NCI-H146 (cell line): ENCODE measurements at places on chromosomes 6 and 20.

- no peak for DNase-seq
Observed at GRCh38 chr20:49901588-49901987, 13.7 kb downstream of the SPATA2 start.

GRCh38 chr20:58001381-58001780, 227.1 kb downstream of the ANKRD60 start:
- no peak for DNase-seq

DNA sequence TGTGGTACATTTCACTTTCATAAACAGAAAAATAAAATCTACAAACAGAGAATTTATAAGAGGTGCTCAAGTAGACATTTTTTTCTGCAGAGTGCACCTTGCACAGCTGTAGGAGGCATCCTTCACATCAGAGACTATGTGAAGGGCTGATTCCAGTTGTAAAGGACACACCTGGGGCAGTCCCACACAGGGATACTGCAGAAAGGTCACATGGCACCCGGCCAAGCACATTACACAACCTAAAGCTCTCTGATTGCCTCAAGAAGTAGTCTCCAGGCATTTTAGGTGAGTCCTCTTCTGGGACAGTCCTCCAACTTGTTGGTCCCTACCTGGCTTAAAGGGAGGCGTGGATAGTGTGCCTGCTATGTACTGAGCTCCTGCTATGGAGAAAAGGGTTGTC, 502.9 kb upstream of the NOX3 start:
- DNase-seq = peak; percentile 52

DNA sequence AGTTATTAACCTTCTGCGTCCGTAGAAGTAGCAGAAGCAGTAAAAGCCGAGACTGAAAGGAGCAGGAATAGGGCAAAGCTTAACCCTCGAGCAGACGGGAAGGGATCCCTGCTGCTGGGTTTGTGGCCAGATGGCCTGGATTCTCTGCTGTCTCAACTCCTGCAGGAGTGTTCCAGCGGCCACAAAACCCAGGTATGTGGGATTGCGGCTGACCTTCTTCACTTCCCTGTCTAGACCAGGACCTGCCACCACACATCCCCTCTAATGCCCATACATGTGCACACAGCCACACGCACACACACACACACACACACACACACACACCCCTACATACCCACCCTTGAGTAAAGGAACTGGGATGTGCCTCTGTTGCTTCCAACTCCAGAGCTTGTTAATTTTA, 33.1 kb upstream of the TNFRSF21 start:
- DNase-seq = no peak

DNA sequence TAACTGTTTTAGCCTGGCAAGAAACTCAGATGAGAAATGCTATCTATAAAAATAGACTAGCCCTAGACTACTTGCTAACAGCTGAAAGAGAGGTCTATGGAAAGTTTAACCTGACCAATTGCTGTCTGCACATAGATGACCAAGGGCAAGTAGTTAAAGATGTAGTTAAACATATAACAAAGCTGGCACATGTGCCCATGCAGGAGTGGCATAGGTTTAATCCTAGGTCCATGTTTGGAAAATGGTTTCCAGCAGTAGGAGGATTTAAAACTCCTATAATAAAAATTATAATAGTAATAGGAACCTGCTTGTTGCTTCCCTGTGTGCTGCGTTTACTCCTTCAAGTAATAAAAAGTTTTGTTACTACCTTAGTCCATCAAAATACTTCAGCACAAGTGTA, 51.2 kb upstream of the ADGRF4 start:
- no peak for DNase-seq

DNA sequence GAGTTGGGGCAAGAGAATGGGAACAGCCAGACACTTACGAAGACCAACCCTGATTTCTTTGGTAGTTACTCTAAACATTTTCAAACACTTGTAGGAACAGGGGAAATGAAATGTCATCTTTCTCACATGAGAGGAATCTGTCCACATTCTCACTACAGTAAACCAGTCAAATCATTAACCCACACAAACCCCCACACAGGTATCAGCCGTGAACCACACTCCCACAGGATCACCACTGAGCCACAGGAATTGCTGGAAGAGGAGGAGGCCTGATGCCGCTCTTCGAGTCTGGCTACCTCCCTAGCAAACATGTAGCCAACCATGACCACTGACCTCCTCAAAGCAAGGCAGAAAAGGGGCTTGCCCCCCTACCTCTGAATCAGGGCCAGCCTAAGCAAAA, 6.9 kb upstream of the RSPO3 start:
- no peak for DNase-seq

DNA sequence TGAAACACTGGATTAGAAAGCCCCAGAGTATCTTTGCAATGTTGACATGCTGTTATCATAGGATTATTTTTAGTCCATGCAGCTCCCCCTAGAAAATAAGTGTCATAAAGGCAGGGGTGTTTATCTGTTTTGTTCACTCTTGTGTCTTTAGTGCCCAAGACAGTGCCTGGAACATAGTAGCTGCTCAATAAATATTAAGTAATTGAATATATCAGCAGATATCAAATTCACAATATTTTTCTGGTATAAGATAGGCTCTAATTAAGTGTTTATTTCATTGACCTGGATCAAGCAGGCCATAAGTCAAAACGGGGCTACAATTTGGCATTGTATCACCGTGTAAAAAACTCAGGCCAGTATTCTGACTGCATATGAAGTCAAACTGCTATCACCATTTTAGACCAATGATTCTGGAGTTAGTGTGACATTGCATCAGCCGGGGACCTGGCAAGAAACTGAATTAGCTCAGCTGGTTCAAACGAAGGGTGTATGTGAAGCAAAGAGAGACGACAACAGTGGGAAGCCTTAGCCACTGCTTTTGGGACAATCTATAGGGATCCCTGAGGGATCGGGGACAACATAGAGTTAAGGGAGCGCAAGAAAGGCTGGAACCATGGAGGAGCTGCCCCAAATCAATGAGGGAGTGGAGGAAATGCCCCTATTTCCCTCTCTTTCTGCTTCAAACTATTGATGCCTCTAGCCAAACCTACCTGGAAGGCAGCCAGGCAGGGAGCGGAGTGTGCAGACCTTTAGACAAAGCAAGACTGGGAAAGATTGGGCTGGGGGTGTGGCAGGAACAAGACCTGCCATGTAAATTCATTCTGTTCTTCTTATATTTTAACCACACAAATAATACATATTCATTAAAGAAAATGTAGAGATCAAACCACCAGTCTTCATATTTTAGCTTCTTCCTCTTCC, 112.2 kb downstream of the PLEKHG1 start:
- no peak for DNase-seq

DNA sequence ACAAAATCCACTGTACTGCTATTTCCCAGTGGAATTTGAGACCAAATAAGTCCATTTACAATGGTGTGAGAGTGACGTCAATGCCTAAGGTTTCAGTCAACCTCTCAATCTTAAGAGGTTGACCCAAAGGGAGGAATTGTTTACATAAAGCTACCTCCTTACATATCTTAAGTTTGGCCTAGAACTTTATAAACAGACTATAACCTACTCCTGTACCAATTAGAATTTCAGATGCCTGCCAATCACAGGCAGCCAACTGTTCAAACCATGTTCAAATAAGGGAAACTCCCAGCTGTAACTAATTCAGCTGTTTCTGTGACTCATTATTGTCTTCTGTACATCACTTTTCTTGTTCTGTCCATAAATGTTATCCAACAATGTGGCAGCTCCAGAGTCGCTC, 14.5 kb downstream of the LGSN start:
- no peak for DNase-seq

- DNase-seq = no peak
Observed at GRCh38 chr6:167565884-167566599, 241.2 kb downstream of the TTLL2 start.

- peak; percentile 97 for DNase-seq
Observed at GRCh38 chr6:134674562-134674961, 275.3 kb downstream of the ALDH8A1 start.
